Stimulated activated CD8-positive, alpha-beta memory T cell treated with anti-CD3 and anti-CD28 coated beads, Interleukin-4, amount 100 ng/mL, for 48 hours (primary cell): ENCODE measurements at places on chromosomes 7 and 10.

DNA sequence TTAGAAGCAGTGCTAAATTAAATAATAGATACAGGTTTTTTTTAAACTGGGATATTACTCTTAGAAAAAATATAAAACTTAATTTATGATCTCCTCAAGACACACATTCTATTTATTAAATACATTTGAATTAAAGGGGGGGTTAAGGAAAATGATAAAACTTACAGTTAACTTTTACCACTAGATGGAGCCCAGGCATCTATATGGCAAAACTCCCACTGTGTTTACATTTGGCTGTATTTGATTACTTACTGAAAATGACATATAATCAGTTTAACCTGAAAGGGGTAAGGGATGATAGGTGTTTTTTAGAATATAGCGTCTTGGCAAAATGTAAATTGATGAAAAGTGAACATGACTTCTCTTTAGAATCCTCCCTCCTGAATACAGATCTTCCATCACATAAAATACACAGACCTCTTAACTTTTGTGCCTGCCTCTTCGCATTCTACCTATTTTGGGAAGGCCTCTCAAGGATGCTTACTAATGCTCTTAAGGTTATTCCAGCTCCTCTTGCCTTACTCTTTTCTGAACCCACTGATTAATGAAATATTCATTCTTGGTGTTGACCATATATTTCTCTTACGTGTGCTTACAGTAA lies 235.7 kb downstream of the AGMO start:
- no peak for DNase-seq

DNA sequence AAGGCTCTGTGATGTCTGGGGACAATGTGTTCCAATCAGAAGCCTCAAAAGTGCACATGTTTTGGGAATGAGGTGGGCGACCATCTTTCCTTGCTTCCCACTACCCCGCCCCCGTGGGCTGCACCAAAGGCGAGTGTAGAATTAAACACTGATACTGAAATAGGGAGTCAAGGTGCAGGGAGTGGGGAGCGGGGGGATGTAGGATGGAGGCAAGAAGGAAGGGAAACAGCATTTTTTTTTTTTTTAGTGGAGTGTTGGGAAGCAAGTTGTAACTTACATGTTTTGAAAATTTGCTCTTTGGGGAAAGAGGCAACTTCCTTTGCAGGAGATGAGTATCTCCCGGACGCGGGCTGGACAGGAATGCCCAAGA lies 484 bp upstream of the DLX5 start:
- DNase-seq: no peak

- DNase-seq: no peak
Measured at GRCh38 chr7:14085901-14086300, 96.4 kb upstream of the ETV1 start.

DNA sequence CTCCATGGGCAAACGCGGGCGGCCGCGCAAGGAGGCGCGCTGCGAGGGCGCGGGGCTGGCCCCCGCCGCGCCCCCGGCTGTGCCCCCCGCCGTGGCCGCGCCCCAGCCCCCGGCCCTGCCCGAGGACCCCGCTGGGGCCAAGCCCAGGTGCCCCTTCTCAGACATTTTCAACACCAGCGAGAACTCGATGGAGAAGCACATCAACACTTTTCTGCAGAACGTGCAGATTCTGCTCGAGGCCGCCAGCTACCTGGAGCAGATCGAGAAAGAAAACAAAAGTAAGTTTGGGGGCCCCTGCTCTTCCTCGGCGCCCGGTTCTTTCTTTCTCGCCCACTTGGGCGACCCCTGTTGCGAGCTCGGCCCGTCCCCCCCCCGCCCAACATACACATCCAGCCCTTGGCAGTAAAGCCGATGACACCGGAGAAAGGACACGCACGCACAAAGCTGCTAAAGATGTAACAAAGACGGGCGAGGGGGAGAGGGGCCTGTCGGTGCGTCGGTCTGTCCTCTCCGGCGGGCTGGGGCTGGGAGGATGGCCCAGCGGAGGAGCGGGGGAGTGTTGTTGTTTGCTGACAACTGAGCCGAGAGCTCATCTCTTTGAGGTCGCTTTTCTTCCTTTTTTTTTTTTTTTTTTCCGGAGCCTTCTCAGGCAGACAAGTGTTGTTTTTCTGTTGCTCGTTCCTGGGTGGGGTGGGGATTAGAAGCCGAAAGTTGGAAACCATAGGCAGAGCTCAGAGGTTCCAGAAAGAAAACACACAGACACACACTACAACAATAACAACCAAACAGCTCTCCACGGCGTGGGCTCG lies 604 bp downstream of the MXI1 start:
- DNase-seq: peak; percentile 60

DNA sequence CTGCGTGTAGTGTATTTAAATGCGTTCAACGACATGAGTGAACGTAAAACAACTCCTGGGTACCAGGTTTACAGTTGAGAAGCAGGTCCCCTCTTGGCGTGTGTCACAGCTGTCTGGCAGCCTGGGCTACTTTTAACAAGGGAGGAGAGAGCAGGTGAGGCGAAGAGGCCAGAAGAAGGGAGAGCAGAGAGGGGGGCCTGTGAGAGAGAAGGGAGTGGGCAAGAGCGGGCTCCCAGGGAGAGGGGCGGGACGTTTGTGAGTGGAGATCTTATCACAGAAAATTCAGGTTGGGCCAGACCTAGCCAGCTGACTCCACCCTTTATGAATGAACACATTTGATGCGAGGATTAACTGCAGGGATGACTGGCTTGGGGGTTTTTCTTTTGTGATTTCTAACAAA lies 154.0 kb downstream of the CAMK1D start:
- DNase-seq: no peak

DNA sequence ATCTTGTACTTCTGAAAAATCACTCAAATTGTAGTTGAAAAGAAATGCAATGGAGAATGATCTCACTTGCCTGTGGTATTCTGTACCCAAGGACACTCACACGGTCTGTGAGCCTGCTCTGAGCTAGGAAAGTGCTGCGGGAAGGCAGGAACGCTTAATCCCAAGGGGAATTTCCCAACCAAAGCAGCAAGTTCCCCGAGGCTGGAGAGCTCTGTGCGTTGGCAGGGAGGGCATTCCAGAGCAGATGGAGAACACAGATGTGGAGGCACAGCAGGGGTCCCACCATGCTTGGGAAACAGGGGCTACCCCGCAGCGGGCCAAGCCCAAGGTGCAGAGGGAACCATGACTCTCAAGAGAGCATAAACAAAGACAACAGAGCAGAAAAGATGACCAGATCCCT lies 13.6 kb downstream of the SVIL start:
- DNase-seq: no peak

DNA sequence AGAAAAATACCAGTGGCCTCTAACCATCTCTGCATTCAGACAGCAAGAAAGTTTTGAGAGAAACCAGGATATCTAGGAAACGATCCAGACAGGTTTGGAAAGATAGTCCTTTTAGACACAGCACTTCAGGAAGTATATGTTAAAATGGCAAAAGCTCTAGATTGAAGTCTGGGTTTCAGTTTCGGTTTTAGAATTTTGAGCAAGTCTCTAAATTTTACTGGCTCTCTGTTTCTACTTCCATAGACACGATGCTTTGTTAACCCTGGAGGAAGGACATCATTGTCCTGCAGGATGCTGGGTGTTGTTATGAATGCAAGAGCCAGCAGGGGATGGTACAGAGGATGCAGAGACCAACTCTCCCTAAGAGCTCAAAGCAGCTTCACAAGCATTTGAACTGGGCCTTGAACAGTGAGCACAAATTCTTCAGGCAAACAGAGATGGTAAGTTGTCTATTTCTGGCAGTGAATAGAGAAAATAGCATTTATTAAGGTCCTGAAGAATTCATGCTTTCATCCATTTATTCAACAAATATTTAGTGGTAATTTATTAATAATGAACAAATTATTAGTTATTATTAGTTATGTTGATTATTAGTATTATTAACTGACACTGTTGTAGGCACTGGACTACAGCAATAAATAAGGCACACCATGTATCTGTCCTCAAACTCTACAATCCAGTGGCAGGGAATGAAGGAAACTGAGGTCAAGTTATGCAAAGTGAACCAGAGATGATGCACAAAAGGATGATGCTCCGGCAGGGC lies 152.7 kb upstream of the NRP1 start:
- no peak for DNase-seq
